Activated T-helper 2 cell treated with anti-CD3 and anti-CD28 coated beads, Interferon-gamma antibody, Interleukin-2, Interleukin-4, amounts not matched to agents 10 μg/mL and 5 μg/mL and 100 μg/mL, durations not matched to agents 14 hours and 24 hours and 36 hours (primary cell): ENCODE measurements at places on chromosomes 7 and 10. TPM values are rescaled to one million over a fixed set of nuclear protein-coding genes. Genes with fewer than 3 reads are reported as not detected.
A peak's percentile ranks its signal among the peaks of the same experiment; 100 is the strongest.

The JAZF1 gene
- 3.9 TPM in 2 replicates for total RNA-seq

The TMEM139 gene
- total RNA-seq = 0.75 and 1.1 TPM in 2 replicates

The CADPS2 gene
- total RNA-seq = not detected in 2 replicates

The CNPY1 gene
- total RNA-seq = not detected in 2 replicates

The EN2 gene
- not detected in 2 replicates for total RNA-seq

The KCNMA1 gene
- total RNA-seq = 0.14 and 0.21 TPM in 2 replicates

The CLDN4 gene
- total RNA-seq = not detected in 2 replicates

DNA sequence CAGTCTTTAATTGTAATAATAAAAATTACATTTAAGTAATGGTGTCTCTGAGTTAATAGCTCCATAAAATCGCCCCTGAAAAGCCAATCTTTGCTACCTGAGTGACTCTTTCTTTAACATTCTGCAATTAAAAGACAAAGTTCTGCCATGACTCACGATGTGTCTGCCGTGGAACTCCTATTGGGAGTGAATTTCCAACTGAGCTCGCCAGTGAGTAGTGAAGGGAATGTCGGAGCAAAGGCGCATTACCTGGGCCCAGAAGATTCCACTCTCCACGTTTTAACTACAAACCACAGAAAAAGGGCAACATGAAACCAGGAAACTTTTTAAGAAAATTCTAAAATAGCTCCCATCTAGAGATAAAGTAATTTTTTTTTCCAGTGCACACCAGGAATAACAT lies 36.9 kb upstream of the RNF32 start:
- peaks cover 3% of the 10 kb centered on the region for H3K36me3 ChIP-seq
- H3K4me3 ChIP-seq = no peak overlapping the region
- no peak overlapping the region for H3K27ac ChIP-seq
- H3K27me3 ChIP-seq = peaks cover 21% of the 10 kb centered on the region
- DNase-seq = no peak

- no peak overlapping the region for H3K4me3 ChIP-seq
- H3K27me3 ChIP-seq = no peaks in the 10 kb centered on the region
Measured at GRCh38 chr7:68148440-68148839, 1151.8 kb downstream of the TYW1 start.

GRCh38 chr7:44153948-44154335 lies 12.8 kb upstream of the MYL7 start:
- H3K27me3 ChIP-seq = no peaks in the 10 kb centered on the region
- no peaks in the 10 kb centered on the region for H3K36me3 ChIP-seq
- DNase-seq = no peak
- no peak overlapping the region for H3K4me3 ChIP-seq
- no peaks in the 10 kb centered on the region for H3K4me1 ChIP-seq

DNA sequence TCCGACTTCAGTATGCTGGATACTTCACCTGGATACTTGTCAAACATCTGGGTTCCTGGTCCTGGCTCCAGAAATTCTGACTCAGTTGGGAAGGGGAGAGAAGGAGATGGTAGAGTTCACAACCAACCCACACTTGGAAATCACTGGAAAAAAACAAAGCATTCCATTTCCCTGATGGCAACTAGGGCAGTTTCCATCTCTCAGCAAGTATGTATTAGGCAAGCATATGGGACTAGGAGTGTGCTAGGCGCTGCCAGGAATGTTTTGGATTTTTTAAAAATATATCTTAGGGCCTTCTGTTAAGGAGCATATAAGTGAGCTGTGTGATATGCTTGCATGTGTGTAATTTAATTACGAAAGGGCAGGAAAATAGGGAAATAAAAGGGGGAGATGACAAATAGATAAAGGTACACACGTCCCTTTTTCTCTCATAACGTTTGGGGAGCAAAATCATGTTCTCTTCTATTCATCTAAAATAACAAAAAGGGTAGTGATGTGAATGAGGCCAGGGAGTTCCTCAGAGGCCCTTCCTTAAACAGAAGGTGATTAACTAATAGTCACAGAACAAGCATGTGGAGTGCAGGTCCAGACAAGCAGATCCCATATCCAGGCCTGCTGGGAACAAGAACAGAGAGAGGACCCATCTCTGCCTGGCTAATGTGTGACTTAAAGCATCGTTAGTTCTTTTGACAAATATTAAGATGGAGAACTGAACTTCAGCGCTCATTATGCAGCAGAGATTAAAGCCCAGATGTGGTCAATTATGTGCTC lies 64.5 kb upstream of the NFE2L3 start:
- H3K4me3 ChIP-seq = no peak overlapping the region
- H3K27me3 ChIP-seq = peaks cover 16% of the 10 kb centered on the region
- no peaks in the 10 kb centered on the region for H3K36me3 ChIP-seq
- DNase-seq = no peak
- no peak overlapping the region for H3K27ac ChIP-seq

GRCh38 chr10:34049469-34049868 lies 715.0 kb upstream of the NRP1 start:
- H3K4me3 ChIP-seq = no peak overlapping the region
- no peak overlapping the region for H3K27ac ChIP-seq
- peaks cover 3% of the 10 kb centered on the region for H3K27me3 ChIP-seq
- peaks cover 12% of the 10 kb centered on the region for H3K4me1 ChIP-seq
- H3K36me3 ChIP-seq = no peaks in the 10 kb centered on the region

DNA sequence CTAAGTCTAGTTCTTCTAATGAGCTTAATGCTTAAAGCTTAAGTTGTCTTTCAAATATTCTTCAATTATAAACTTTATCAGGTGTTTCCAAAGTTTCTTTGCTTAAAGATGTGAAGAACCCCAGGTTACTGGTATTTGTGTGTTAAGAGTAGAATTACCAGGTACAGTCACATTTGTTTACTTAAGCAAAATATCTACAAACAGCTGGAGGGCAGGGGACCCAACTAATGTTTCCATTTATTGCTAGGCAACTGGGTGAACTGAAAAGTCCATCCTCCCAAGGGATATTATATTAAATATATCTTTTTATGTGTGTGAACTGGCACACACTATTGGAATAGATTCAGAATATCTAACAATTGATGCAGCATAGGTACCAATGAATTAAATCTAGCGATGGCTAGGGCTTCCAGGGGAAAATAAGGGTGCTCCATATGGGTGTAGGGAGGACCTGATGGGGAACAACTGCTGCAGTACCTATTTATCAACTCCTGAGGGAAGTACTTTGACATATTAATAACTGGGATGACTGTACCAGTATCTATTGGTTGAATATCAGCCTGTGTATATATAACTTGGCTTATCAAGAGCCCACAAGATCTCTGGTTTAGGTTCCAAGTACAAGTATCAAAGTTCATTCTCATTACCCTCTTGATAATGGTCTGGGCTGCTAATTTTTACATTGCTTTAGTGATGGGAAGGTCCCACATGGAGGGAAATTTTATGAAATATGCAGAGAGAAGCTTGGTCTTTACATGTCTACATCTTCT lies 10.3 kb upstream of the AGR3 start:
- H3K4me3 ChIP-seq = no peak overlapping the region
- H3K36me3 ChIP-seq = no peaks in the 10 kb centered on the region
- DNase-seq = no peak
- H3K27me3 ChIP-seq = peaks cover 12% of the 10 kb centered on the region

DNA sequence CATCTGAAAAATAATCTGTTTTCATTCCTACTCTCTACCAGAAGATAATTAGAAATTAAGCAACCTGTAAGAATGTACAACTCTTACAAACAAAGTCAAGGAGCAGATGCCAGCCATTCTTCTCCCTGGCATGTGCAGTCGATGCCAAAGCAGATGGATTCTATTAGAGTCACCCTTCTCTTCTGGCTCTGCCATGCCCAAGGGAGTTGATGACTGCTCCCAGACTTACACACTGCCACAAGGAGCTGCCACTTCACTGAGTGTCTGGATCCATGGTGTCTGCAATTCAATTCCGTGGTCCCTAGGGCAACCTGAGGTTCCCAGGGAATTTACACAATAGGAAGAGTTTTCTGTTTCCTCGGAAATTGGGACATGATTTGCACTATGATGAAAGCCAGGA lies 89.1 kb upstream of the IFRD1 start:
- H3K27ac ChIP-seq = no peak overlapping the region
- no peak for DNase-seq
- no peaks in the 10 kb centered on the region for H3K4me1 ChIP-seq
- H3K4me3 ChIP-seq = no peak overlapping the region
- no peaks in the 10 kb centered on the region for H3K27me3 ChIP-seq

DNA sequence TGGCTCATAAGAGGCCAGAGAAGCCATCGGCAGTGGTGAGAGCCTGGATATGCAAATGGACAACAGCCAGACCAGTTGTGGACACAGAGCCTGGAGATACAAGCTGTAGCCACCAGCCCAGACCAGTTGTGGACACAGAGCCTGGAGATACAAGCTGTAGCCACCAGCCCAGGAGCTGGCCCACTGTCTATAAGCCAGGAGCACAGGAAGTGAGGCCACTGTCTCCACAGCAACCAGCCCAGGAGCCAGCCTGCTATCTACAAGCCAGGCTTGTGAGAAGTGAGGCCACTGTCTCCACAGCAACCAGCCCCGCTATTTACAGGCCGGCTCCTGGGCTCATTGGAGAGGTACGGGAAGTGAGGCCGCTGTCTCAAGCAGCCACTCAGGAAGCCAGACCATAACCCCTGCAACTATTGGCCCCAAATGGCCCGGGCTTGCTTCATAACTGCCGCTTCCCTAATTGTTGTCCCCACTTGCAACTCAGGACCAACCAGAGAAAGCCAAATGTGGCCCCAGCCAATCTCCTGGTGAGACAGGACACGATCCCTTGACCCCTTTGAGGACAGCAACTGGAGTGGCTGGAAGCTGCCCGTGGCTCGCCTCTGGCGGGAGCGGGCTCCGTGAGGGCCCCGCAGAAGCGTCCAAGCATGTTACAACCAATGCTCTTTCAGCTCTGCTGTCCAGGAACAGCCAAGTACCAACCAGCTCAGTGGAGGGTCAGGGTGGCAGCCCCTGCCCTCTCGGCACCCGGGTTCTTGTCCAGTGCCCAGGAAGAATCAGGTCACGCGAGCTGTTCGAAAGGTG lies 44.1 kb upstream of the CNPY1 start:
- H3K4me3 ChIP-seq = no peak overlapping the region
- no peaks in the 10 kb centered on the region for H3K36me3 ChIP-seq
- H3K4me1 ChIP-seq = peaks cover 3% of the 10 kb centered on the region
- DNase-seq = peak; percentile 22
- H3K27me3 ChIP-seq = peaks cover 17% of the 10 kb centered on the region
- no peak overlapping the region for H3K27ac ChIP-seq

- no peak for DNase-seq
- no peaks in the 10 kb centered on the region for H3K4me1 ChIP-seq
- no peak overlapping the region for H3K4me3 ChIP-seq
- no peaks in the 10 kb centered on the region for H3K27me3 ChIP-seq
- no peaks in the 10 kb centered on the region for H3K36me3 ChIP-seq
Measured at GRCh38 chr7:33336820-33337219, 207.5 kb downstream of the BBS9 start.

DNA sequence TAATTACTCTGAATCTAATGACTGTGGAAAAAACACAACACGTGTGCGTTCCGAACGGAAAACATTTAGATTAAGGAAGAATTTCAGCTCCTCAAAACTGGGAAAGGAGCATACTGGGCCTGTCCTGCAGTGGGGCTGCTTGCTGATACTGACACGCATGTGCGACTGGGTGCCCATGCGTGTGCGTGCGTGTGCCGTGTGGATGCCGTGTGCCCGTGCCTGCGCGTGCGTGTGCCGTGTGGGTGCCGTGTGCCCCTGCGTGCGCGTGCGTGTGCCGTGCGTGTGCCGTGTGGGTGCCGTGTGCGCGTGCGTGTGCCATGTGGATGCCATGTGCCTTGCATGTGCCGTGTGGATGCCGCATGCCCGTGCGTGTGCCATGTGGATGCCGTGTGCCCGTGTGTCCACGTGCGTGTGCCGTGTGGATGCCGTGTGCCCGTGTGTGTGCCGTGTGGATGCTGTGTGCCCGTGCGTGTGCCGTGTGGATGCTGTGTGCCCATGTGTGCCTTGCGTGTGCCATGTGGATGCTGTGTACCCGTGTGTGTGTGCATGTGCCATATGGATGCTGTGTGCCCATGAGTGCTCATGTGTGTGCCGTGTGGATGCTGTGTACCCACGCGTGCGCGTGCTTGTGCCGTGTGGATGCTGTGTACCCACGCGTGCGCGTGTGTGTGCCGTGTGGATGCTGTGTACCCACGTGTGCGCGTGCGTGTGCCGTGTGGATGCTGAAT lies 28.2 kb downstream of the PWWP2B start:
- H3K27me3 ChIP-seq = no peaks in the 10 kb centered on the region

DNA sequence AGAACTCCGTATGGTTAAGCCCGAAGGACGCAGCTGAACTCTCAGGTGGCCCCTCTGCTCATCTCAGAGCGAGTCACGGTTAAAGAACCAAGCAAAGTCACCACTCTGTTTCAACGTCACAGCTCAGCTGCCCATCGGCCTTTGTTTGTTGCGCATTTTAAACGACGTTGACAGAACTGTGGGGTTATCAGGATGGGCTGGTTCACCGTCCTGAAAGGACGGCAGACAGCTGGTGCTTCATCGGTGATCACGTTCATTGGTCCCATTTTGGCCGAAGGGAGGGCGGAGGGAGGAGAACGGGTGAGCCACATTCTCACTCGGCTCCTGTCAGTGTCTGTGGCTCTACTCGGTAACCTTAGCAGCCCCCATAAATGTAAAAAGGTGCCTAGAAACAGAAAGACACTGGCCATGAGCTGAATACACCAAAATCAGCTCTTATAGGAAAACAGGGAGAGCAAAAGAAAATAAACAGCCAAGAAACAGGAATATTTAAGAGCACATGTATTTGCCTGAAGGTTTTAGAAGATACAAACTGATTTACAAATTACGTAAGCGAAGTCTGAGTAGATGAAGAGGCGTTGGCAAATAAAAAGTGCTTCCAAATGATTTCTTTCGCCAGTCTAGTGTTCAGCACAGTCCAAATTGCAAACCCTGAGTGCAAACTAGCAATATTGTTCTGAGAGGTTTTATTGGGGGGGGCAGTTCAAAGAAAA lies 8.4 kb downstream of the PRKAG2 start:
- no peak for DNase-seq
- no peaks in the 10 kb centered on the region for H3K27me3 ChIP-seq
- no peaks in the 10 kb centered on the region for H3K36me3 ChIP-seq
- H3K4me1 ChIP-seq = no peaks in the 10 kb centered on the region

- no peak for DNase-seq
- H3K4me3 ChIP-seq = no peak overlapping the region
- no peak overlapping the region for H3K27ac ChIP-seq
- no peaks in the 10 kb centered on the region for H3K4me1 ChIP-seq
- H3K27me3 ChIP-seq = no peaks in the 10 kb centered on the region
Measured at GRCh38 chr7:18445483-18445882, 50.1 kb upstream of the HDAC9 start.

DNA sequence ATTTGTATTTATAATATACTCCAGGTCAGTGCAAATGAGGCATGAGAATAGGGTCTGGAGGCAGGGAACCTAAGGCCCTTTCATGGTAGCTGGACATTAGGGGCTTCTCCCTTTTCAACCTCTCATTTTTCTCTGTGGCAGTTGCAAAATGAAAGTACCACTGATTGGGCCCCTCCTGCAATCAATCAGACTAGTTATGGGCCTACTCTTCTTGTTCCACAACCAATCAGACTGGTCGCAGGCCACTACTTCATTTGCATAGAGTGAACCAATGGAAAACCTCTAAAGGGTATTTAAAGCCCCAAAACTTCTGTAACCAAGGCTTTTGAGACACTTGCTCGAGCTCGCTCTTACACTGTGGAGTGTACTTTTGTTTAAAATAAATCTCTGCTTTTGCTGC lies 10.0 kb upstream of the PRPS1L1 start:
- H3K36me3 ChIP-seq = no peaks in the 10 kb centered on the region
- no peak overlapping the region for H3K27ac ChIP-seq
- no peak for DNase-seq
- no peak overlapping the region for H3K4me3 ChIP-seq
- H3K4me1 ChIP-seq = no peaks in the 10 kb centered on the region

GRCh38 chr7:108290459-108291151 lies 160.4 kb upstream of the LAMB4 start:
- H3K27ac ChIP-seq = no peak overlapping the region
- no peak for DNase-seq
- H3K36me3 ChIP-seq = no peaks in the 10 kb centered on the region
- no peak overlapping the region for H3K4me3 ChIP-seq
- no peaks in the 10 kb centered on the region for H3K4me1 ChIP-seq
